ENCODE measurements at places on chromosomes 6 and 20.

GRCh38 chr6:140178520-140178919 lies 804.1 kb upstream of the CITED2 start:
- peak; percentile 74 for DNase-seq

DNA sequence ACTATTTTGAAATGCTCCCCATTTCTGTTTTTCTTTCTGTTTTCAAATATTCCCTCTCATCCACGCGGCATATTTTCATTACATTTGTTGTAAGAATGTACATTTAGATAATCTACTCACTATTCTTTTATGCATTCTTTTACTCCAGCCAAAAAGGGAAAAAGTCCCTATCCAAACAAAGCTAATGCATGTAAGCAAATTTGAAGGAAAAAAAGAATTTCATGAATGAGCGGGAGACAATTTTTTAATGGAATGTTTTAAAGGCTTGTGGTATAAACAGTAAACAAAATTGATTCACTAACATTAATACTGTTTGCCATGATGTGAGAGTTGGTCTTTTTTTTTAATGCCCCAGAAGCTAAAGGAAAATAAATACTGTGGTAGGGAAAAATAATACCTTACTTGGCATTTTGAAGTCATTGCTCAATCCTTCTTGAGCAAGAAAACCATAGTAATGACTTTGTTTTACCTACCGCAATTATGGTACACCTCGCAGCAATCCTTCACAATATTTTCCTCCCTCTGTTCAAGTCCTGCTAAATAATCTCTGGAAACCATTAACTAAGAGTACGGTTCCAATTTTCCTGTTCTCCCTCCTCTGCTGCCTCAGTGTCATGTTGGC lies 79.0 kb downstream of the BACH2 start:
- DNase-seq: no peak

DNA sequence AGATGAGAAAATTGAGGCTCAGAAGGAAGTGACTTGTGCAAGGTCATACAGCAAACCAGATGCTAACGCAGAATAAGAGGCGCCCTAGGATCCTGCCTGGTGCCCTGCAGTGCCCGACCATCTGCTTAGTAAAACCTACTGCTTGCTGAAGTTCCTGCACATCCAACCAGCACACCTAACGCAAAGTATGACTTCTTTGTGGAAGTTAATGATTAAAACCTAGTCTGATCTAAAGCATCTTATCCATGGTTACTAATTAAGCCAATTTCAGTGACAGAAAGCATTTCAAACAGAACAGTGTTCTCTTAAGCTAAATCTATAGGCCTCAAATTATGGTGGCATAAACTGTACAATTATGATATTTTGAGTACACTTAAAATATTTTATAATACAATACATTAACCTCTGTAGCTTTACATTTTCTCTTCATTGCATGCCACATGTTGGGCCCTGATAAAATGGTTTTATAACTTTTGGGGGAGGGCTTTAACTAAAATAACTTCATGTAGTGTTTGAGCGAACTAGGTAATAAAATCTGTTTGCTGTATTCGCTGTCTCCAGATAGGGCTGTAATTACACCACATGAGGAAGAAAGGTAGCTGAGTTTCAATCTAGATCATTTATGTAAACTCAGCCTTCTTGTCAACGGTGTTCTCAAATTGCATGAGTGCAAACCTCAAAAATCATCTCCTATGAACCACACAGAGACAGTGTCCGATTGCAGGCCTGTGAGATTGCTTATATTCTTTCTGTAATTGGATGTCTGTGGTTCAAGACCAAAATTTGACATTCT lies 37.5 kb upstream of the BEND3 start:
- no peak for DNase-seq

GRCh38 chr6:45634231-45634630 lies 256.5 kb upstream of the SUPT3H start:
- DNase-seq: no peak

- no peak for DNase-seq
Measured at GRCh38 chr20:22581437-22582385, 2.7 kb downstream of the FOXA2 start.

- no peak for DNase-seq
Measured at GRCh38 chr6:14477559-14477958, 360.0 kb downstream of the CD83 start.

DNA sequence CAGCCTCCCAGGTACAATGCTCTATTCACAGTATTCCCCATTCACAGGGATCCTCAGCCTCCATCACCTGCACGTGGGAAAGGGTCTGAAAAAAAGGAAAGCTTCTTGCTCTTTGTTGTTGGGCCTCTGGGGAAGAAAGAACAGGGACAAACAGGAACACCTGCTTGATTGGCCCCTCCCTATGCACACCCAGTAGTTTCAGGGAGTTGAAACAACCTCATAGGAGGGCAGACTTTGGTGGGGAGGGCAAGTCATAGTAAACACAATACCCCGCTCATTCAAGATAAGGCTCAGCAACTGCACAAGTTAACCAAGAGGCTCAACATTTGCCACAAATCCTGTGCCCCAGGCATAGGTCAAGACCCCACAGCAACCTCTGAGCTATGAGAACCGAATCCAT lies 1.7 kb downstream of the GHRH start:
- DNase-seq: no peak

GRCh38 chr6:83431545-83432155 lies 799 bp upstream of the ME1 start:
- DNase-seq: no peak

DNA sequence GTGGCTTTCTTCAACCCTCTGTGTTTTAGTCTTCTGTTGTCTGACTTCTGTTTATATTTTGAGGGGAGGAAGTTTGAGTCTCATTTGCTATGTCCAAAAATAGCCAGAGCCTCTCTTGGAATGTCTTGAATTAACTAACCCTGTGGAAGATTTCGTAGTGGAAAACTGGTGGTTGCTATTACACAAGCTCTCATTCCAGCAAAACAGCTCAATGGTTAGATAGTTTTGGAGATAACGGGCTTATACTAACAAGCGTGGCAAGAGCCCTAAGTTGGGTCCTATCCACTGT lies 1.6 kb downstream of the CCN2 start:
- DNase-seq: no peak

DNA sequence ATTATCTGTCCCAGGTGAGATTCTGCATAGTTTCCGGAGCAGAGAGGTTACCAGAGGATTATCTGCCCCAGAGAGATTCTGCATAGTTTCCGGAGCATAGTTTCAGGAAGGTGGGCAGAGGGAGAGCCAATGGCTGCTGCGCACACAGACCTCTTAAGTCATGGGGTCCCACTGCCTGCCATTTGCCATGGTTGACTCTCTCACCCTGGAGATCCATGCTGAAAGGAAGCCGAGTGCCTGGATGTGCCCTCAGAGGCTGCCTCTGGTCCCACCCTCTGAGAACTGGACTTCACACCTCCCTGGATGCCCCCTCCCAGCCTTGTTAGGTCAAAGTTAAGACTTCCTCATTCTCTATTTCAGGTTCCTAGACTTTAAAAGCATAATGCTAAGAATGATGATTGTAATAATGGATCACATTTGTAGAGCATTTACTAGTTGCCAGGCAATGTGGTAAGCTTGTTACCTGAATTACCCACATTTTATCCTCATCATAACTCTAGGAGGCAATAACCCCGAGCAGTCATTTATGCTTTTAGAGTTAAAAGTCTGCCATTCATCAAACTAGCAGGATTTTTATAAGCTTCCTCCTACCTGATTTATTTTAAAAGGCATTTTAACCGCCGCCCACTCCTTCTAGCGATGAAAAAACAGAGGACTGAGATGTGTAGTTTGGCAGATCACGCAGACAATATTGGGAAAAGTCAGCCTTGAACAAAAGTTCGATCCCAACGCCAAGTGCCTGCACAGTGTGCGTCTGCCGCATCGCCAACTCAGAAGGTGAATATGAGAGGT lies 11.9 kb downstream of the SERPINB9 start:
- DNase-seq: no peak

- no peak for DNase-seq
Measured at GRCh38 chr6:71463061-71463460, 174.4 kb downstream of the OGFRL1 start.
